ENCODE measurements at places on chromosomes 5 and 9. TPM values are rescaled to one million over a fixed set of nuclear protein-coding genes. Genes with fewer than 3 reads are reported as not detected.
A peak's percentile ranks its signal among the peaks of the same experiment; 100 is the strongest.

Gene DMRT3
- polyA plus RNA-seq = 0.44 TPM

Gene NACC2
- polyA plus RNA-seq = 10.5 TPM

GRCh38 chr5:110925398-110925797, 146.1 kb upstream of the TSLP start:
- H3K27ac ChIP-seq = no peak overlapping the region
- H3K4me1 ChIP-seq = no peaks in the 10 kb centered on the region
- DNase-seq = no peak

Gene SLC45A2
- 0.16 TPM for polyA plus RNA-seq

GRCh38 chr5:141077826-141078225, 16.6 kb upstream of the PCDHB2 start:
- no peaks in the 10 kb centered on the region for H3K4me1 ChIP-seq
- H3K4me3 ChIP-seq = peak overlapping the region; percentile 3
- H3K27me3 ChIP-seq = peaks cover 5% of the 10 kb centered on the region
- no peak for DNase-seq
- H3K36me3 ChIP-seq = no peaks in the 10 kb centered on the region
- no peak overlapping the region for H3K27ac ChIP-seq

GRCh38 chr9:134026581-134026980, 1.3 kb downstream of the BRD3OS start:
- H3K4me1 ChIP-seq = peaks cover 10% of the 10 kb centered on the region
- no peak for DNase-seq
- H3K27me3 ChIP-seq = no peaks in the 10 kb centered on the region
- no peak overlapping the region for H3K27ac ChIP-seq
- no peak overlapping the region for H3K4me3 ChIP-seq

Gene NKD2
- 5.3 TPM for polyA plus RNA-seq

GRCh38 chr5:135993335-135993879, 35.4 kb upstream of the TGFBI start:
- peaks cover 30% of the 10 kb centered on the region for H3K4me1 ChIP-seq
- no peaks in the 10 kb centered on the region for H3K27me3 ChIP-seq
- peak; percentile 89 for DNase-seq
- no peaks in the 10 kb centered on the region for H3K36me3 ChIP-seq
- peak overlapping the region; percentile 89 for H3K27ac ChIP-seq
- H3K4me3 ChIP-seq = no peak overlapping the region

DNA sequence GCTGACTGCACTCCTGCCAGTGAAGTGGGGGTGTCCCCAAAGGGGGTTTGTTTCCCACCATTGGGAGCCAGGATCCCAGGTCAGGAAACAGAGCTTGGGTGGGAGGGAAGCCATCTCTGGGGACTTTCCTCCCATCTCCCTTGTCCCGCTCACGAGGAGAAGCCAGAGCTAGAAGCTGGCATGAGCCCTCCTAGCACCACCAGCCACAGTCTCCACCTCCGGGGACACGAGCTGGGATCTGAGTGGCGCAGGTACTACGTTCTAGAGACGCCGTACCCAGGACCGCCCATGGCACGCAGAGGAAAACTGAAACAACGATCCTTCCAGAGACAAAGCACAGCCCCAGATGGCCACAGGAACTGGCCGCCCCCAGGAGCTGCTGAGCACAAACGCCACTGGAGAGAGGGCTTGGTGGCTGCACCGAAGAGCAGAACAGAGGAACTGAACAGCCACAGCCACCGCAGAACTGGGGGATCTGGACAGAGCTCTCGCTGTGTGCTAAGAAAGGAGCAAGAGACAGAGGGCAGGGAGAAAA, 29.8 kb downstream of the ADAMTS2 start:
- peak overlapping the region; percentile 65 for H3K27ac ChIP-seq
- H3K36me3 ChIP-seq = no peaks in the 10 kb centered on the region
- H3K27me3 ChIP-seq = peaks cover 2% of the 10 kb centered on the region
- DNase-seq = no peak
- no peak overlapping the region for H3K4me3 ChIP-seq

DNA sequence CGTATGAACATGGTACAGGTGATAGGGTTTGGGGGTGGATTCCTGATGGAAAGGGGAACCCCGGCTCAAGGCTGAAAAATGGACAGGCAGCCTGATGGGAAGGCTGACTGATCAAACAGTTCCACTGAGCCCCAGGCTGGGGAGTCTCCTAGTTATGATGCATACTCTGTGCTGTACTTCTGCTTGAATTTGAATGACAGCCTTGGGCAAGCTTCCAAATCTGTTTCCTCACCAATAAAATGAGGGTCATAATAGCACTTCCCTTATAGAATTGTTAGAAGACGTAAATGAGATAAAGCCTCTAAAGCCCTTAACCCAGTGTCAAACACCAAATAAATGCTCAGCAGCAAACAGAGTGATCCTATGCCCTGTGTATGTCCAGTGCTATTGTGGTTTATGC, 478.5 kb upstream of the DMAC1 start:
- H3K27ac ChIP-seq = no peak overlapping the region
- no peak for DNase-seq
- H3K27me3 ChIP-seq = no peaks in the 10 kb centered on the region
- H3K36me3 ChIP-seq = no peaks in the 10 kb centered on the region

All from muscle of leg (tissue), 16 donors.